ENCODE measurements at places on chromosomes 3 and 15.
A peak's percentile ranks its signal among the peaks of the same experiment; 100 is the strongest.

DNA sequence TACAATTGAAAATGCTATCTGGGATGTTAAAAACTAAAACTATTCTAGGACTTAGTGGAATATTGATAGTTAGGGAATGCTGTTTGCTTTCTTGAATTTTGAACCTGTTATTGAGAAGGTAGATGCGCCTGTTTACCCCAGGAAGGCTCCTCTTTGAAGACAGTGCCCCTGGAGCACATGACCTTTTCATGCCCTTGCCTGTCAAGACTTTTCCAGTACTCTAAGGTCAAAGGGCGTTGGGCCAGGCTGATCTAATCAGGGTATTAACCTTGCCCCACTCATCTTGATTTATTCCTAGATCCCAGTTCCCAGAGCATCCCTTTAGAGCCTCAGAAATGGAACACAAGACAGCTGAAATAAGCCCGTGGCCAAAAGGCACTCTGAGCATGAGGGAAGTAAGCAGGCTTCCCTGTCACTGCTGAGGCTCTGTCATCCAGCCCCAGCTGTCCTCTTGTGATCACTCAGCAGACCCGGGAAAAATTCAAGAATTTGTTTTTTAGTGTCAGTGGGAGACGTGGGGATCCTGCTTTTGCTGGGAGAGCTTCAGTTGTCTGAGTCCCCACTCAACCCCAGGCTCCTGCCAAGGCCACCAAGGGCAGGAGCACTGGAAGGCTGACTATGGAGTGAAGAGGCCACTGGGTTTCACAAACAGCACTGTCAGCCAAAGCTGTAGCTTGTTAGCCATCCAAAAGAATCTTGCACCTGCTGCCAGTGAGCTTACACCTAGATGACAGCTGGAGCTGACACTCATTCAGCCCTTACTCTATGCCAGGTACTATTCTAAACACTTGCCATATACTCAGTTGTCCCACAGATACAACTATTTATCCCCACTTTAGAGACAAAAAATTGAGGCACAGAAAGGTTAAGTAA lies 169.0 kb downstream of the PGPEP1L start:
- DNase-seq: no peak

- no peak for DNase-seq
Observed at GRCh38 chr3:13615019-13615528, 66.1 kb downstream of the FBLN2 start.

GRCh38 chr3:32499585-32499984 lies 3.1 kb downstream of the CMTM6 start:
- DNase-seq: no peak

DNA sequence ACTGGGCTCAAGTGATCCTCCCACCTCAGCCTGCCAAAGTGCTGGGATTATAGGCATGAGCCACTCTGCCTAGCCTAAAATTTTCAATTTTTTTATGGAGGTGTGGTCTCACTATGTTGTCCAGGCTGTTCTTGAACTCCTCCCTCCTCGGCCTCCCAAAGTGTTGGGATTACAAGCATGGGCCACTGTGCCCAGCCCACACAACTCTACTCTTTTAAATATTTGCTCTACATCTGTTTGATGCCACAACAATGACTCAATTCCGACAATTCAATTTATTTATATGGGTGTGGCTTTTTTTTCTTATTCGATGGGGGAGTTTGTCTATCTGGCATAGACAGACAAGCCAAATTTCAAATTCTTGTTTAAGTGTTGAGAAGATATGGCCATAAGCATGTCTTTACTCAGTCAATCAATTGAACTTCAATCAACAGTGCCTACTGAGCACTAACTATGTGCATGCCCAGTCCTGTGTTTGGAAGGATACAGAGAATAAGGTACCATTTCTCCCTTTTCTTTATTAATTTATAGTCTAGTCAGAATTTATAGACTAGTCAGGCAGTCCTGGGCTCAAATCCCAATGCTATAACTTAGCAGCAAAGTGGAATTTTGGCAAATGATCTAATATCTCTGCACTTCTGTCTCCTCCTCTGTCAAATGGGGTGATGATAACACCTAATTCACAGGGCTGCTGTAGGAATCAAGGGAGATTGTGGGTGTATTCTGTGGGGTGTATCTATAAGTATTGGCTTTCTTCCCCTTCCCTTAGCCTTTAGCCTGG lies 54.6 kb upstream of the PIAS1 start:
- DNase-seq: no peak

GRCh38 chr3:115248274-115248673 lies 101.2 kb upstream of the ZBTB20 start:
- no peak for DNase-seq

- DNase-seq: no peak
Observed at GRCh38 chr15:55322467-55322866, 3.4 kb downstream of the PIGB start.

- no peak for DNase-seq
Observed at GRCh38 chr3:150748684-150749047, 14.3 kb downstream of the SIAH2 start.

- DNase-seq: no peak
Observed at GRCh38 chr3:8456412-8456811, 45.2 kb upstream of the LMCD1 start.

GRCh38 chr15:55742498-55742926 lies 440 bp downstream of the PRTG start:
- no peak for DNase-seq

GRCh38 chr3:29430558-29430971 lies 149.7 kb downstream of the RBMS3 start:
- no peak for DNase-seq

- DNase-seq: no peak
Observed at GRCh38 chr15:69087366-69087976, 73.0 kb upstream of the GLCE start.

GRCh38 chr15:41001524-41002214 lies 48.4 kb downstream of the CHAC1 start:
- DNase-seq: no peak

DNA sequence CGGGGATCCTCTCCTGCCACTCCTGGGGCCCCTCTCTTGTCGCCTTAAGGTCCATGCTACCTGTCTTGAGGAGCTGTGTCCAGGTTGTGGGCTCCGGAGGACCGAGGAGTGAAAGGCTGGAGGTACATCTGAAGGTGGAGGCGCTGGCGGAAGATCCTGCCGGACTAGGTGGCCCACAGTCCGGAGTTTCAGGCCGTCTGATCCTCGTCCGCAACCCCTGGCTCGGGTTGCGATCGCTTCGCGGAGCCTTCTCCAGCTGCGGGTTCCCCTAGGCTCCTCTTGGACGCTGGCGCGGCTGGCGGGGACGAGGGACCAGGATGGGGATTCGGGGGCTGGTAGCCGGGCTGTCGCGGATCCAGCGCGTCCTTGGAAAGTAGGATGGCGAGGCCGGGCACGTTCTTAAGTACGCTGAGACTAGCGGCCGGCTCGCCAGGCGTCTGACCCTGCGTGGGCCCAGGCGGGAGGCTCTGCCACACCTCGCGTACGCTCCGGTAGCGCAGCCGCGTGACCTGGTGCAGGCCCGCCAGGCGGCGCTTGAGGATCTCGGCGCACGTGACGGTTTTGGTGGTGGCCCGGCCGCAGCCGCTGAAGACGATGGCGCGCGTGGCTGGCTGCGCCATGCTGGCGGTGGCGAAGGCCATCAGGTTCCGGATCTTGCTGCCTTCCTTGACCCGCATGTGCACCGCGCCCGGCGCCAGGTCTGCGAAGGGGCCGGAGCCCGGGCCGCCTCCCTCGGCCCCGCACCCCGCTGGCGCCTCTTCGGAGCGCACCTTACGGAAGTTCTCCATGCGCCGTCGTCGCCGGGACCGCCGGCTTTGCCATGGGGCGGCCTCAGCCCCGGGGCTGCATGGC lies 550 bp downstream of the RPP25 start:
- peak; percentile 64 for DNase-seq

- no peak for DNase-seq
Observed at GRCh38 chr3:32200490-32200889, 38.0 kb upstream of the CMTM8 start.

DNA sequence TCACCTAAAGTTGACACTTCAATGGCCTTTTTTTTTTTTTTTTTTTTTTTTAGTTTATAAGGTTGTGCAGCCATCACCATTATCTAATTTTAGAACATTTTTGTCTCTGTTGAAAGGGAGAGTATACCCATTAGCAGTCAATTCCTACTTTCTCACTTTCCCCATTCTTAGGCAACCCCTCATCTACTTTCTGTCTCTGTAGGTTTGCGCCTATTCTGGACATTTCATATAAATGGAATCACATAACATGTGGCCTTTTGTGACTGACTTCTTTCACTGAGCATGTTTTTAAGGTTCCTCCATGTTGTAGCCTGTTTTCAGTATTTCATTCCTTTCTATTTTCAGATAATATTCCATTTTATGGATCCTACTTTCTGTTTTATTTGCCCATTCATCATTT lies 56.3 kb downstream of the BLM start:
- DNase-seq: no peak

- DNase-seq: no peak
Observed at GRCh38 chr3:34260271-34261000, 462.0 kb downstream of the PDCD6IP start.

DNA sequence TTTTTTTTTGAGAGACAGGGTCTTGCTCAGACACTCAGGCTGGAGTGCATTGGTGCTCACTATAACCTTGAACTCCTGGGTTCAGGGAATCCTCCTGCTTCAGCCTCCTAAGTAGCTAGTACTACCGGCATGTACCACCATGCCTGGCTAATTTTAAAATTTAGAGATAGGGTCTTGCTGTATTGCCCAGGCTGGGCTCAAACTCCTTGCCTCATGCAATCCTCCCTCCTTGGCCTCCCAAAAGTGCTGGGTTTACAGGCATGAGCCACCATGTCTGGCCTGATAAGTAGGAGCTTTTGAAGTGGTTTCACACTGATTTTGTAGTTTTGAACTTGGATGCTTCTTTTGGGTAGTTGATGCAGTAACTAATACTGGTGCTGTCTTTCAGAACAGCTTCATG lies 7.8 kb downstream of the MAP2K1 start:
- no peak for DNase-seq

DNA sequence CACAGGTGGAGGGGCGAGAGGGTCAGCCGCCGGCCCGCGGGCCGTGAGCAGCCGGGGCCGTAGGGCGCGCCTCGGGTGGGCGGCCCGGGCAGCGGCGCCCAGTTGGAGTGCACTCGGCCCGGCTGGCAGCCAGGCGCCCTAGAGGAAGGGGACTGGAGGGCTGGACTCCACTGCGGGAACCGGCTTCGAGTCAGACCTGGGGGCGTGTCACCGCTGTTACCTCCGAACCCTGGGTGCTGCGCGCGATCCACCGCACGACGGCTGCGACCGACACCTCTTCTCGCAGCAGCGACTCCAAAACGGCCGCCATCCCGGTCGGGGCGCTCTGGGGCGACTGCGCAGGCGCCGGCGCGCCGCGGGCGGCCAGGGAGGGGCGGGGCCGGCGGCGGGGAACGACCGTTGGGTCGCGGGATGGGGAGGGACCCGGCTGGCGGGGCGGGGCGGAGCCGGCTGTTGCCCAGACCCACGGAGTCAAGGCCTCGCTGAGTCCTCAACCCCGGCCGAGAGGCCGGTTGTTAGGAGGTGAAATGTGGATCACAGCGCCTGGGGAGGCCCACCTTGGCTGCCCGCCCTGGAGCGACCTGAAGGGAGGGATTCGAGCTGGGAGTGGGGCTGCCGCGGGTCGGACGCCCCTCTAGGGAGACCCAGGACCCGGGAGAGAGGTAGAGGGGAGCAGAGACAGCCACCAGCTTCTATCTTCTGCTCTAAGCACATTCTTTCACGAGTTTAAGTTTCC lies at the start of gene CDAN1:
CDAN1 (minus strand) TSS at position 336 of the 736 bp plus-strand sequence; CDS start at position 310, 26 bp downstream.
- DNase-seq: peak; percentile 96

- no peak for DNase-seq
Observed at GRCh38 chr3:66762916-66763693, 235.0 kb upstream of the KBTBD8 start.

DNA sequence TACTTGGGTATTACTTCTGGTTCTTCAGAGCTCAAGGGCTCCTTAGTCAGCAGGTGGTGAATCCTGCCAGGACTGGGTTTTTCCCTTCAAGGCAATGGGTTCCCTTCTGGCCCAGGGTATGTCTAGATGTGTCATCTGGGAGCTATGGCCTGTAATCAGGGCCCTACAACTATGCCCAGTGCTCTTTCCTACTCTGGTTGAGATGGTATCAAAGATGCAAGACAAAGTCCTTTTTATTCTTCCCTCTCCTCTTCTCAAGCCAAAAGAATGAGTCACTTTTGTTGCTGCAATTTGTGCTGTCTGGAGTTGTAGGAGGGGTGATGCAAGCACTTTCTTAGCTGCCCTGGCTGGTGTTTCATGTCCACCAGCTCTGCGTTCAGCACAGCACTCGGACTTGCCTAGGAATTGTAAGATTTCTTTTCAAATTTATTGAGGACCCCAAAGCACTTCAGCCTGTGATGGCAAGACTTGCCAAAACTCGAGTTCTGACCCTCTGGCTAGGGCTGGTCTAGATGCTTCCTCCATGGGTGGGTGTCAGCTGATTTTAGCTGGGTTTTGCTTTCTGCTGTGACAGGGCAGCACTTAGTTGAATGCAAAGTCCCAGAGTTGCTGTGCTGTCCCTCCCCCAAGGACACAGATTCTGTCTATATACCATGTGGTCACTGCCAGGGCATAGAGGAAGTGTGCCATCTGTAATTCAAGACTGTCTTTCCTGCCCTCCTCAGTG lies 129.2 kb upstream of the CBLB start:
- no peak for DNase-seq

- DNase-seq: no peak
Observed at GRCh38 chr3:159796744-159797143, 191.9 kb upstream of the IL12A start.

- no peak for DNase-seq
Observed at GRCh38 chr3:109387201-109387600, 49.9 kb upstream of the DPPA4 start.

GRCh38 chr3:98731720-98732285 lies 31.3 kb upstream of the ST3GAL6 start:
- DNase-seq: no peak

DNA sequence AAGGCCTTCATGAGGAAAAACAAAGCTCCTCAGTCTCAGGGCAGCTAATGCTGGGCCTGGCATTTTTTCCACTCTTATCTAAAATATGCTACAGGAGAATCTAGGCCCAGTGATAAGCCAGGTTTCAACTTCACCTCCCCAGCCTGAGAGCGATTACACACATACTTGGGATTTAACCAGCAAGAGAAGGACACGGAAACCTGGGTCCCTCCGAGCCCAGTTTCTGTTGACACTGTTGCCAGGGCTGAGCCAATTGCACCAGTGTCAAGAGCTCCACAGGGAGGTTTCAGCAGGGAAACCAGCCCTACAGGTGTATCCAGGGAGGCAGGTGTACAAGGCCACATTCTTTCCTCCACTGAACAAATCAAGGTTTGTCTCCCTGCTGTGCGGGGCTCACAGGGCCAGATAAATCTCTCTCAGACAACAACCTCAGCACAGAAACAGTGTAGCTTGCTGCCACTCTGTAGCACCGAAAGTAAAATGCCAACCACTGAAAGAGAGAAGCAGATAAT lies 85.4 kb downstream of the MAGI1 start:
- no peak for DNase-seq

DNA sequence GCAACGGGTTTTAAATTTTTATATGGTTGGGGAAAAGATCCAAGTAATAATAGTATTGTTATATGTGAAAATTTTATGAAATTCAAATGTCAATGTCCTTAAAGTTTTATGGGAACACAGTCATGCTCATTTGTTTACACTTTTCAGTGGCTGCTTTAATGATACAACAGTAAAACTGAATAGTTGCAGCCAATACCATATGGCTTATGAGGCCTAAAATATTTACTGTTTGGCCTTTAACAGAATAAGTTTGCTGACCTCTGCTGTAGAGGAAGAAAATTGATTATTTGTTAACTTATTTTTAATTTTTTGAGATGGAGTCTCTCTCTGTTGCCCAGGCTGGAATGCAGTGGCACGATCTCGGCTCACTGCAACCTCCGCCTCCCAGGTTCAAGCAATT lies 44.7 kb downstream of the USP50 start:
- no peak for DNase-seq

GRCh38 chr3:107561980-107562379 lies 39.2 kb downstream of the BBX start:
- DNase-seq: no peak

GRCh38 chr15:62453375-62453774 lies 288.3 kb upstream of the C2CD4B start:
- no peak for DNase-seq
